HCEC 1CT (cell line): ENCODE measurements at places on chromosomes 5 and 9.

DNA sequence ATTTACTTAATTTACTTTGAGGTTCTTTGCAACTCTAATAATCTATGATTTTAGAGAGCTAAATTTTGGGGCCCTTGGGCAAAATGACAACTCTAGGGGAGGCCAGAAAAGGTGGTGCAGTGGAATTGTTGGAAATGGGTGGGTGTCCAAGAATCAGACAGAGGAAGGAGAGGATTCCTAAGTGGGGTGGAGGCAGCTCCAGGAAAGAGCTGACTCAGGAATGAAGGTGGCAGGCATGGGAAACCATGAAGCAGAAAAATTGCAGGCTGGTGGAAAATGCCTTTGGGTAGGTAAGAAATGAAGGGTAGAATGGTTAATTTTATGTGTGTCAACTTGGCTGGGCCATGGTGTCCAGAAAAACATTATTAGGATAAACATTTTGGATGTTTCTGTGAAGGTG is 248.5 kb upstream of the TUT7 start:
- no peak for DNase-seq

- no peak for DNase-seq
Observed at GRCh38 chr9:109941771-109942170, 161.8 kb downstream of the PALM2AKAP2 start.

DNA sequence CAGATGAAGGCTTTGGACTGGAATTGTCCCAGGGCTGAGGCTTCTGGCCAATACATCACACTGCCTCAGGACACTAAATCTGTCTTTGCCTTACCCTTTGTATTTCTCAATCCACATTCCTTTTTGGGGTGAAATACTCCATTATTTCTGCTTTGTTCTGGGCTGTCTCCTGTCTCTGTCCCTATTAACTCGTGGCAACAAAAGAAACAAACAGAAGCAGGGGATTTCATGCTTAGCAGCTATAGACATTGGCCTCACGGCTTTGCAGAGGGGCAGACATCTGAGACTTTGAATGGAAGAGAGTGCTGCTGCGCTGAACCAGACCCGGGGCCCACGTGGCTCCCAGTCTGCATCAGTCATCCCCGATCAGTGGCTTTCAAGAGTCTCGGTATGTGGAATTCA is 129.7 kb downstream of the ARL15 start:
- no peak for DNase-seq

- no peak for DNase-seq
Observed at GRCh38 chr9:91099436-91099835, 262.3 kb downstream of the AUH start.

- DNase-seq, result no peak
Observed at GRCh38 chr5:126094991-126095390, 328.2 kb upstream of the GRAMD2B start.
